ENCODE measurements at places on chromosomes 6 and 20. TPM values are rescaled to one million over a fixed set of nuclear protein-coding genes. Genes with fewer than 3 reads are reported as not detected.

Gene JAG1
- 49.0 TPM for total RNA-seq

Gene LY6G6C
- not detected for total RNA-seq

Gene GRM1
- total RNA-seq: 0.16 TPM

Gene GJA1
- 90.1 TPM for total RNA-seq

Gene CNR1
- 34.2 TPM for total RNA-seq

Gene IRF4
- total RNA-seq: 13.0 TPM

Gene RGS17
- total RNA-seq: 0.66 TPM

Data from breast epithelium (tissue), 4 donors.